ENCODE measurements at places on chromosomes 11 and 22.

GRCh38 chr11:64415286-64415685 is 56.3 kb downstream of the RPS6KA4 start:
- DNase-seq: no peak

DNA sequence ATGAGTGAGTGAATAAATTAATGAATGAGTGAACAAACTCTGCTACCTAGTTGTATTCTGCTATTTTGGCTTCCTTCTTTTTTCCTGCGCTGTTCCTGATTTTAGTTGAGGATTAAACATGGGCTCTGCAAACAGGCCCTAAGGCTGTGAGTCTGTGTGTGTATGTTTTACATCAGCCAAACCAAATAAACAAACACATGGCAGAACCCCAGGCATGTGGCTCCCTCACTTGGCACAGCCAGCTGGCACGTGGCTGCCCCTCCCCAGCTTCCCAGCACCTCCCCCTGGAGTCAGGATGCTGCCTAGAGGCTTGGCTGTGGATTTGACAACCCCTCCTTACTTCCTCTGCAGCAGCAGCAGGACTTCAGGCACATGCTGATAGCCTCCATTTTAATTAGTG is 593.2 kb downstream of the INSC start:
- no peak for DNase-seq

- no peak for DNase-seq
Observed at GRCh38 chr11:111177037-111177871, 68.3 kb upstream of the POU2AF2 start.

DNA sequence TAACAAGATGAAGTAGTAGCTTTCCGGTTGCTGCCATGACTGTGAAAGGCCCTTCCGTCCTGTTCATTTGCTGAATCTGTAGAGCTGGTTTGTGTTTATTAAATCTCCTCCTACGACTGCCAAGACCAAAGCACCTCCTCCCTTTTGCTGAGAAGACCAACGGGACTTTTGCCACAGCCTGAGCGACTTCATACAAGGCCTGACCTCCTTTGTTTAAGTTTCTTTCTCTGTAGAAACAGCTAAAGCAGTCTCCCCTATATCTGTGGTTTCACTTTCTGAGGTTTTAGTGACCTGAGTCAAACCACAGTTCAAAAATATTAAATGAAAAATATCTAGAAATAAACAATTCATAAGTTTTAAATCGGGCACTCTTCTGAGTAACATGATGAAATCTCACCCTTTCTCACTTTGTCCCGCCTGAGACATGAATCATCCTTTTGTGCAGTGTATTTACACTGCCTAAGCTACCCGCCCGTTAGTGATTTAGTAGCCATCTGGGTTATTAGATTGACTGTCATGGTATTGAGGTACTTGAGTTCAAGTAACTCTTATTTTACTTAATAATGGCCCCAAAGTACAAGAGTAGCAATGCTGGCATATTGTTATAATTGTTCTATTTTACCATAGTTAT is 119.1 kb upstream of the LRRC4C start:
- no peak for DNase-seq

DNA sequence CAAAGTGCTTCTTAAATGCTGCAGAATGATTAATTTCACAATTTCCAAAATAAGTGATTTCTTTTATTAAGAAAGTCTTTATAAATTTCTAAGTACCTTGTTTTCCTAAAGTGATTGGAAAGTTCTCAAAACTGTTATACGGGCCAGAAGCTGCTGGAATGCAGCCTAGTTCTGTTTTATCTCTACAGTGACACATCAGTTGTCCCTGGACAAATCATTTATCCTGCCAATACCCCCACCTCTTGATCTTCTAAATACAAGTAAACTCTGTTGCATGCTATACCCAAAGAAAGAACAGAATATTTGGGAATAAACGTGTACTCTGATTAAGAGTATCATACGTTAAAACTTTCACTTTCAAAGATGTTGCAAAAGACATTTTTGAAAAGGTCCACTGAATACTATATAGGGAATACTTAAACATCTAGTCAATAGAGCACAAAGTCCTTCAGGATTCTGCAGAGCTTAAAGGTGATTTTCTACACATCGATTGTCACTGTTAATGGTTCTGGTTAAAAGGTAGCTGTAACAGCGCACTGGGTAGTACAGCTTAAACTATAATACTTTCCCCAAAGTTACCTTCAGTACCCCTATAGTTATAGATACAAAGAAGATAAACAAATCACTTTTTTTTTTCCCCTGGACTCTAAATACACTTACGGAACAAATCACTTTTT is 92.1 kb upstream of the APOA1 start:
- no peak for DNase-seq

GRCh38 chr11:75265851-75266531 is 25.4 kb downstream of the TPBGL start:
- no peak for DNase-seq

GRCh38 chr11:34332524-34332923 is 25.3 kb downstream of the ABTB2 start:
- DNase-seq: no peak

- no peak for DNase-seq
Observed at GRCh38 chr11:86440305-86440716, 65.6 kb downstream of the CCDC81 start.

- no peak for DNase-seq
Observed at GRCh38 chr11:132648851-132649250, 883.5 kb downstream of the OPCML start.

All from activated CD8-positive, alpha-beta memory T cell treated with anti-CD3 and anti-CD28 coated beads for 24 hours (primary cell).